T follicular helper cell (primary cell): ENCODE measurements at places on chromosomes 7 and 10.

DNA sequence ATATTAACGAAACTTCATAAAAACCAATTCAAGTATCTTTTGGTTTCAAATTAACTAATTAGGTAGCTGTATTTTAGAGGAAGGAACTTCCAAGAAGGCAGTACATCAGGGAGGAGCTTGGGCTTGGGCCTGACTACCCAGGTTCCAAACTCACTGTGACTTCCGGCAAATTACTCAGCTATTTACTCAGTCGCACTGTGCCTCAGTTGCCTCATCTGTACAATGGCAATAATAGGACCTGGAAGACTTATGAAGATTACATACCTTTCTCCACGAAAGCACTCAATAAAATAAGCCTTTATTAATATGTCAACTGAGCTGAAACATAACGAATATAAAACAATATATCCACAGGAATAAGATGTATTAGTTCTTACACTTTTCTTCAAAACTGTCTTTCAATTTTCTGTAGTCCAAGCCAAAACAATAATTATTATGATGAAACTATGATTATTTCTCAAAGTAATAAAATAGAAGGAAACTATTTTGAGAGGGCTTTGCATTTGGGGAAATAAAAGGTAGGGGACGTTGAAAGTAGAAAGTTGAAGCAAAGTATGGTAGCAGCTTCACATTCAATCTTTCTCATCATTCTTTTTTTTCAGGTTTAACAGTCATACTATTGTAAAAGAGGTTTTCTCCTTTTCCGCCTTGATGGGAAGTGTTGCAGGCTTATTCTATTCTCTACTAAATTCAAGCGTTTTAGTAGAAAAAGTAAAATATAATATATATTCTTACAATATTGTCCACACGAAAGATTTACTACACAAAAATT is 10.5 kb upstream of the EBLN1 start:
- no peak for DNase-seq

DNA sequence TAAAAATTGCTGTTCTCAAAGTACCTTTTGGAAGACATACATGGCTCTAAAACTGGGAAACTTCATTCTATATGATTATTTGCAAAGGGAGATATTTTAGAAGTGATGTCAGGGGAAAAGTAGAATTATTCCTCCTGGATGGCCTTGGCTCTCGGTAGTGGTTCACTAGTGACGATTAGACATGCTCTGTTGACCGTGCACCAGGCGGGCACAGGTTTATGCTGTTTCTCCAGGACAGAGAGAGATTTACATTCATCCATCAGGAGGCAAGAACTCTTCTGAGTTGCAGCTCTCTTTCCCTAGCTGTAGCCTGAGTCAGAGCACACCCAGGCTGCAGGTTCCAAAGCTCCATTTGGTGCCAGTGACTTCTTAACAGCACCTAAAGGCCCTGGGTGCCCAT is 184.9 kb upstream of the WDR11 start:
- DNase-seq: no peak

GRCh38 chr10:20760460-20760859 is 136.7 kb downstream of the NEBL start:
- DNase-seq: no peak

- no peak for DNase-seq
These were observed 8.6 kb downstream of the STAM start for GRCh38 chr10:17652585-17652984.

DNA sequence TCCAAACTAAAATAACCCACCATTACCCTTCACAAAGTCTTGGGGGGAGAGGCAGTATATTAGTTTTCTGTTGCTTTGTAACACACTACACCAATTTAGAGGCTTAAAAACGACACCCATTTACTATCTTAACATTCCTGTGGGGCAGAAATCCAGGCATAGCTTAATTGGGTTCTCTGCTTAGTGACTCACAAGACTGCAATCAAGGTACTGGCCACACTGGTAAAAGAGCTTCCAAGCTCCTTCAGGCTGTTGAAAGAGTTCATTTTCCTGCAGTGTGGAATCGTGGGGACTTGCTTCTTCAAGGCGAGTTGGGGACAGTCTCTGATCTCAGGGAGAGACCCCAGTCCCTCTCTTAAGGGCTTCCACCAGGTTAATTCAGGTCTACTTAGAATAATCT is 139.1 kb downstream of the XPNPEP1 start:
- no peak for DNase-seq

- no peak for DNase-seq
These were observed 32.0 kb downstream of the SRRM3 start for GRCh38 chr7:76233538-76234281.
